HuH-7.5 (cell line): ENCODE measurements at places on chromosomes 5 and 9.

- no peak for DNase-seq
These were observed 56.6 kb downstream of the RGS3 start for GRCh38 chr9:113520109-113520642.

GRCh38 chr9:15512889-15513288, 2.1 kb upstream of the PSIP1 start:
- no peak for DNase-seq

DNA sequence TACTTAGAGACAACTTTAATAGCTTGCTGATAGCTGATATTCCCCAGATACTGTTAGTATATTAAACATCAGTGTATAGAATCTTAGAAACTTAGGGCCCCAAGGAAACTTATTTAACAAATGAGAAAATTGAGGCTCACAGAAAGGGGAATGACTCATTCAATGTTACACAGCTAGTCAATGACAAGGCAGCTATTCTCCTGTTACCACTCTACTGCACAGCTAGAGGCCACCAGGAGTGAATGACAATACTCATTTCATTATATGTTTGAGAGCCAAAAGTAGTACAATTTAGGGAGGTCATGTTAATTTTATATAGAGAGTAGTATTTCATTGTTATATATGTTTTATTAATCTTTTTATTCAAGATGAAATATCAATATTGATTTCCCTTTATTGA, 33.2 kb upstream of the PCDHB1 start:
- no peak for DNase-seq

DNA sequence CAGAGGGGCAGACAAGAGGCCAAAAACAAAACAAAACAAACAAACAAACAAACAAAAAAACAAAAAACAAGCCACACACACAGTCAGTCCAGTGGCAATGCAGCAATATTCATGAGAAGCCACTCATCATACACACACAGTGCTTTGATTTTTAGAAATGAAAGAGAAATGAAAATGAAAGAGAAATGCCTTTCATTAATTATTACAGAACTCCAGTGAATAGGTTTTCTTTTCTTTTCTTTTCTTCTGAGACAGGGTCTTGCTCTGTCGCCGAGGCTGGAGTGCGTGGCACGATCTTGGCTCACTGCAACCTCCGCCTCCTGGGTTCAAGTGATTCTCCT, 36.9 kb downstream of the SPRY4 start:
- no peak for DNase-seq
